ENCODE measurements at places on chromosomes 5 and 9.

GRCh38 chr9:121527371-121527770, 27.7 kb upstream of the GGTA1 start:
- no peak for DNase-seq

GRCh38 chr5:170745481-170746071, 37.9 kb upstream of the GABRP start:
- no peak for DNase-seq

GRCh38 chr9:2722715-2723114, 5.4 kb downstream of the KCNV2 start:
- no peak for DNase-seq

- no peak for DNase-seq
Observed at GRCh38 chr9:133876144-133876543, 116.0 kb downstream of the VAV2 start.

DNA sequence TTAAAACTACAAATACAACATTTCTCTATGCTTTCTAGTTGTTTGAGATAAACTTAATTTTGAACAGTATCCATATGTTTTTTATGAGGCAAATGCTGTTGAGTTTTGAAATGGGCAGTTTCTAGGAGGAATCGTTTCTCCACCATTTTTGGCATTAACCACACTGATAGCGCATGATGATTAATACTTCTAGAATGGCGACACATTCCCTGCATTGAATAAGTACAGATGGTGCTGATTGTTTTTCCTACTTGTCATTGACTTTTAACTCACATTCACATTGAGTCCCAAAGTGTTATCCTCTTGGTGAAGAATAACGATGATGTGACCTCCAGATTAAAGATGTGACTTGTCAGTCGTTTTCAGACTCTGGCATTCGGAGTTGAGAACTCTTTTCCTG, 6.5 kb upstream of the CCDC192 start:
- no peak for DNase-seq

- no peak for DNase-seq
Observed at GRCh38 chr9:131010482-131011273, 1.7 kb downstream of the LAMC3 start.

DNA sequence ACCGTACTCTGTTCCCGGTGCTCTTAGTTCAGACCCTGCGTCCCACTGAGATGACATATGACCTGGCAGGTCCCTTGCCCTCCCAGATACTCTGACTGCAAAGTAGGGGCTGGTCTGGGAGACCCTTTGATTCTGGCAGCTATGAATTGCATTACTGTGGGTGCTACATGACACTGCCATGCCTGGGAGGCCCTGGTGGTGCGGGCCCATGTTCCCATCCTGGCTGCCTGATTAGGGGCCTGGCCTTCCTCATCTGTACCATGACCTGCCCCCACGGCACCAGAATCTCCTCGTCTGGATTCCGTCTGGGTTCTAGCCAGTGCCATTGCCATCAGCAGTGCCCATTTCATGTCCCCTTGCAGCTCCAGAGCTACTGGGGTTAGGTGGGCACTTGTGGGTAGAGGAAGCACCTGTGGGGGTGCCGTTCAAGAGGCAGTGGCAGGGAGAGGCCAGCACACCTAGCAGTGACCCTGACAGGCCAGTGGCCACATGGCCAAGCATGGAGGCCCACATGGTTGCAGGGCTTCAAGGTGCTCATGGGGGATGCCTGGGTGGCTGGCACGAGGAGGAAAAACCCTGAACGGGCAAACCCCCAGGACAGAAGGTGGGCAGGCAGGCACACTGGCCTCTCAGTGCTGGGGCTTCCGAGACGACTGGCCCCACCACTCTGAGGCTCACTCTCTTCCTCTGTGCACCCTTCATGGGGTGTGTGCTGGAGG, 69.7 kb downstream of the PHF2 start:
- DNase-seq = no peak
